Adrenal gland (tissue), 19 donors: ENCODE measurements at places on chromosomes 2 and 18.

- DNase-seq, result no peak
These were observed 6.8 kb upstream of the EHD3 start for GRCh38 chr2:31227110-31227509.

- DNase-seq, result no peak
These were observed 65.4 kb downstream of the CRACDL start for GRCh38 chr2:98870516-98871158.

DNA sequence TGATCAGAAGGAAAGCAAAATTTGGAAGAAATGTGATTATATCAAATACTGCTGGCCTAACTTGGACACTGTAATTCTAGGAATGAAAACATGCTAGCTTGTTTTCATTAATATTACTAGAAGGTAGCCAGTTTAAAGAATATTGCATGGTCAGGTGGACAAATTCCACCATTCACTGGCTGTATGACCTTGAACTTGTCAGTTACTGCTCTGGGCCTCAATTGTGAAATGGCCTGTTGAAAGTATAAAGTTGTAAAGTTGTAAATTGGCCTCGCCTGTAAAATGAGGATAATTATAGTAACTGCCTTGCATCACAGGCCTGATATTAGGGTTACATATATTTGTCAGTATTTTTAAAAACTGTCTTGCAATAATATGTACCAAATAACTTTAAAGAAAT, 398.4 kb upstream of the CHST9 start:
- no peak for DNase-seq

DNA sequence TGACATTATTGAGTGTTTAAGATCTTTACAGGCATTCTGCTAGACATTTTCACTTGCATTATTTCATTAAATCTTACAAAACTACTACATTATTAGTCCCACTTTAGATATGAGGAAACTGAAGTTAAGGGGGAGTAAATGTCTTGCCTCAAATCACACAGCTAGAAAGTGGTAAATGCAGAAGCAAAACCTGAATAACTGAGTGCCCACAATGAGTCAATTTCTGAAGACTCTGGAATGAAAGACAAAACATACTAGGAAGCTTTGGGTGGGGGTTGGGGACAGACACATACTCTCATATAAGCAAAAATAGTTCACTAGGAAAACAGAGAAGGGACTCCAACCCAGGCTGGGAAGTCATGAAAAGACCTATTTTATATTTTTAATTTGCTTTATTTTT, 214.4 kb upstream of the LRATD1 start:
- no peak for DNase-seq

- no peak for DNase-seq
These were observed 86.5 kb upstream of the TAF1B start for GRCh38 chr2:9756692-9757250.

- DNase-seq, result no peak
These were observed 15.3 kb downstream of the CNOT11 start for GRCh38 chr2:101267671-101268656.

- DNase-seq, result no peak
These were observed 54.3 kb upstream of the AGPS start for GRCh38 chr2:177338177-177338721.

GRCh38 chr2:86274265-86274917, 63.0 kb downstream of the REEP1 start:
- no peak for DNase-seq

DNA sequence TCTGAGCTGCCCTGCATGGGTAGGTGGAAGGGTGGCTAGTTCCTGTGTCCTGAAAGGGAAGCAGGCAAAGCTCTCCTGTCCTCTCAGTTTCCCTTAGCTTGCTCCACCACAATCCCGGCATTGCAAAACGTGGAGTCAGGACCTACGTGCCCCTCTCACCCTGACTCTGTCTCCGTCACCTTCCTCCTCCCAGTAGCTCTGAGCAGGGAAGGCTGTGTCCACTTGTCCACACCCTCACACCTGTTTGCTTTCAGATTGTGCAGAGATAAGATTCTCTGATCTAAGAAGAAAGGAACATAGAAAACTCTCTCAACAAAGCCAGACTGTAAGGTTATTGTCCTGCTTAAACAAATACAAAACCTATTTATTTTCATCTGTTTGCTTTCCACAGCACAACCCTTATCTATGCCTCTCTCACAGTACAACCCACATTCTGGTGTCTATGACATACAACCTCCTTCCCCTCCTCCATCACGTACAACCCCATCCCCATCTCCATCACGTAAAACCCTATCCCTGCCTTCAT, 79.0 kb downstream of the ALPK2 start:
- DNase-seq, result no peak

- no peak for DNase-seq
These were observed 23.1 kb downstream of the STARD7 start for GRCh38 chr2:96185516-96185915.

GRCh38 chr2:27973592-27973991, 83.1 kb downstream of the BABAM2 start:
- no peak for DNase-seq

GRCh38 chr2:16747689-16748088, 82.1 kb upstream of the CYRIA start:
- no peak for DNase-seq

DNA sequence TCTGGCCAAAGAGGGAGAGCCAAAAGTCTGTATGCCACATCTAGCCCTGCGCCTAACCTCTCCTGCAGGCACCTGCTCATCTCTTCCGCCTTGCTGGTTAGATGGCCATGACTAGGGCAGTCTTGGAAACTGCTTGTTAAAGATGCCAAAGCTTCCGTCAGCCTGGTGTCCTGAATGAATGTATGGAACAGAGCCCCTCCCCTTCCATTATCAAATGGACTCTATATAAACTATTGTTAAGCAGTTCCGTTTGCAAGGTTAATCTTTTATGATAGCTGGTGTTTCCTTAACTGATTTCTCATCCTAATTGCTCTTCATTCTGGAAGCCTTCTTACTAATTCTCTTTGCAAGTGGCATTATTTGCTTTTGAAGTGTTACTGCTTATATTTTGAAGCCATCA, 87.1 kb downstream of the ATP9B start:
- no peak for DNase-seq

GRCh38 chr2:15348045-15348444, 213.1 kb downstream of the NBAS start:
- DNase-seq, result no peak

GRCh38 chr2:163659224-163659623, 76.6 kb downstream of the FIGN start:
- no peak for DNase-seq

GRCh38 chr2:68748568-68748967, 14.0 kb downstream of the ARHGAP25 start:
- DNase-seq, result no peak

DNA sequence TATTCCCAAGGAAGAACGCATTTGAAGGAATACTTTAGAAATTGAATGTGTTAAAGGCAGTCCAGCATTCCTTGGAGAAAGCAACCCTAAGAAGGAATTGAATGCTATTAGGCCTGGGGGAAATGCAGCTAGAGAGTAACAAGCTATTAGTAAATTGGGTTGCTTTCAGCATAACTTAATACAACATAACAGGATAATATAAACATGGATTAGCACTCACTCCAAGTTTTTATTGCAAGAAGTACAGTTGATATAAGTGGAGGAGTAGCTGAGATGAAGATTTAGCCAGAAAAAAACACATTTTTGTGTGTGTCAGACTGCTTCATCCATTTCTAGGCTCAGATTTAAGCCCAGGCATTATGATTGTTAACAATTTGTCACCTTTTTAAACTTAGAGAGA, 314.6 kb downstream of the MEIS1 start:
- no peak for DNase-seq

- no peak for DNase-seq
These were observed 21.5 kb downstream of the MTERF4 start for GRCh38 chr2:241080405-241081189.

DNA sequence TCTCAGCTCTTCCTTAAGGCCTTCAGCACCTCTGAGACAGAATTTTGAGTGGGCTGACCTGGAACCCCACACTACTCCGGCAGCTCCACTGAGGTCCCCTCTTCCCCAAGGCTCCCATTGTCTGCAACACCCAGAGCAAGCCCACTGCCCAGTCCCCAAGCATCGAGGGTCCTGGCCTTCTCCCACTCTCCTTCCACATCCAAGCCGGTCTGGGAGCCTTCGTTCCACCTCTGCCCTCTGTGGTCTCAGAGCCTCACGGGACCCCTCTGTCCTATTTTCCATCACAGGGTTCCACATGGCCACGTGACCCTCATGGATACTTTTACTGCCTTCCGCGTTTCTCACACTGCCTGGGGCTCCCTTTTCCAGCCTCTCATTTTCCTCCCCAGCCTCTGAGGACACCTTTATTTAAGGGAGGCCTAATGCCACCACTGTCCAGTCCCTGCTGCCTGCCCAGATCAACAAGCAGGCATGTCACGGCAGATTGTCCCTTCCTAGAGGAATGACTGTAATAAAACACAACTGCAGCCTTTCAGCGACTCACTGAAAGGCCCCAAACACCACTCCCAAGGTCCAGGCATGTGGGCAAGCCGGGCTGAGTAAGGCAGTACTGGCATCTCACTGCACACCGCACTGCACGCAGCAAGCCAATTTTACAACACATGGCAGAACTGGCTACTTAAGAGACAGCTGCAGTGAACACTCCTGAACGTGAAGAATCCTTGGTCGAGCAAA, 7.9 kb upstream of the SALL3 start:
- no peak for DNase-seq

- DNase-seq, result no peak
These were observed 194.0 kb upstream of the RBBP8 start for GRCh38 chr18:22739061-22739642.

DNA sequence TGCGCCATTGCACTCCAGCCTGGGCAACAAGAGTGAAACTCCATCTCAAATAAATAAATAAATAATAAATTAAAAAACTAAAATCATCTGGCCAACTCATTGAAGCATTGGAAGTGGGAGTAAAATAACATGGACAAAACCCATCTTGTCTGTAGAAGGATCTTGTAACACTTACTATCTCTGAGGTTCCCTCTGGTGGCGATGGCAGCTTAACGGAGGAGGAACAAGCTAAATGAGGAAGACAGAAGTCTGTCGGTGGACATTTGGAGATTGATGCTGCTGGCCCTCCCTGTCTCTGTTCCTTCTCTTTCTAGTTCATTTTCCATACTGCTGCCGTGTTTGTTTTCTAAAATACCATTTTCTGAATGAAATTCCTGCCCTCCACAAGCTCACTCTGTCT, 43.4 kb downstream of the ZCCHC2 start:
- peak; percentile 51 for DNase-seq

GRCh38 chr18:45274026-45274425, 341.2 kb upstream of the SLC14A2 start:
- DNase-seq, result no peak

- DNase-seq, result no peak
These were observed 28.2 kb upstream of the STAT4 start for GRCh38 chr2:191178806-191179514.

GRCh38 chr2:40346535-40347354, 105.1 kb downstream of the SLC8A1 start:
- DNase-seq, result no peak

DNA sequence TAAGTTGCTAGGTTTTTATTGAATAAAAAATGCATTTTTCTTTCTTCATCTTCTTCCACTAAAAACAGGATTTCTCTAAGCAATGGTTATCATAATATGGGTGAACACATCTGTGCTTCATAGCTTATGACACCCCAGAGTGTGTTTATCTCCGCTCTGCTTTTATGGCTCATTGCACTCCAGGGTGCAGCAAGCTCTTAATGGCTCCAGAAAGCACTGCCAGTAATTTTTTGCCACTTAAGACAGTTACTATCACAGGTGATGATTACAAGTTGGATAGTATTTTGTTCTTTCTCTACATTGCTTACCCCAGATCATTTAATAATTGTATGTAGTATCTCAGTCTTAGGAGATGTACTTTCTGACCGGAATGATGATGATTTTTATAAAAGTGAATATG, 239.3 kb upstream of the CDH20 start:
- no peak for DNase-seq

- DNase-seq, result no peak
These were observed 13.0 kb downstream of the CXCR4 start for GRCh38 chr2:136104977-136105376.

GRCh38 chr18:22838639-22839277, 94.4 kb upstream of the RBBP8 start:
- no peak for DNase-seq

DNA sequence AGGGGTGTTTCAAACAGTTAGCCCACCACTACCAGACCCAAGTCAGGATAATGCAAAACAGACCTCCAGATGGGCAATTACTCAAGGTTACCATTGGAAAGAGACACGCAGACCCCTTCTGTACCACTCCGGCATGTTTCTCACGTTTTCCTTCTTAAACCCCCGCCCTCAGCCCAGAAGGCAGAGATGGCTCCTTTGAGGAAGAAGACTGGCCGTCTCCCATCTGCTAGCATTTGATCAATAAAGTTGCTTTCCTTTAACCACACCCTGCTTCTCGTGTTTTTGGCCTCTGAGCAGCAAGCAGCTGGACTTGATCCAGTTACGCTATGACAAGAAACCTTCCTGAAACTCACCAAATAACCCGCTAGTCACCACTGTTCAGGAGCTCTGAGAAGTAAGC, 1012.4 kb upstream of the GYPC start:
- DNase-seq, result no peak

GRCh38 chr2:9158786-9159779, 47.5 kb upstream of the ASAP2 start:
- DNase-seq, result no peak

GRCh38 chr2:72146347-72147302, 1.0 kb downstream of the CYP26B1 start:
- peak; percentile 48 for DNase-seq

- DNase-seq, result no peak
These were observed 66.5 kb downstream of the CABLES1 start for GRCh38 chr18:23201741-23202140.

- no peak for DNase-seq
These were observed 942.6 kb downstream of the SUCLG1 start for GRCh38 chr2:83516503-83516902.

- no peak for DNase-seq
These were observed 117.5 kb downstream of the GALNT14 start for GRCh38 chr2:31020713-31021112.

- no peak for DNase-seq
These were observed 50.0 kb downstream of the KCNE4 start for GRCh38 chr2:223102040-223102400.

- DNase-seq, result peak; percentile 60
These were observed 194.6 kb upstream of the SMAD2 start for GRCh38 chr18:48124857-48125626.

DNA sequence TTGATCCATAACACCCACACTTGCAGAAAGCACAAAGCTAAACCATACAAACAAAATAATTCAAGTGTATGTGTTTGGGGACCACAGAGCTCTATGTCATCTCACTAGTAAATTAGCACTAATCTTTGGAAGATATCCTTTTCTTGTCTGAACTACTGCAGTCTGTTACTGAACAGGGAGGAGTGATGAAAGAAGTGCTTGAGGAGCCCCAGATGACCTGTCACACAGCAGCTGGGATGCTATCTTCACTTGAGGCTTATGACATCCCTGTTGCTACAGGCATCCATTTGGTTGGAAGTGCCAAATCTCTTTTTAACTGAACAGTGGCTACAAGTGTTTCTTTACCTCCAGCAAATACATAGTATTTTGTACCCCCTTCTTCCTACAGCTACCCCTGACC, 386.3 kb upstream of the CHAC2 start:
- no peak for DNase-seq
